ENCODE measurements at places on chromosomes 4 and X.

DNA sequence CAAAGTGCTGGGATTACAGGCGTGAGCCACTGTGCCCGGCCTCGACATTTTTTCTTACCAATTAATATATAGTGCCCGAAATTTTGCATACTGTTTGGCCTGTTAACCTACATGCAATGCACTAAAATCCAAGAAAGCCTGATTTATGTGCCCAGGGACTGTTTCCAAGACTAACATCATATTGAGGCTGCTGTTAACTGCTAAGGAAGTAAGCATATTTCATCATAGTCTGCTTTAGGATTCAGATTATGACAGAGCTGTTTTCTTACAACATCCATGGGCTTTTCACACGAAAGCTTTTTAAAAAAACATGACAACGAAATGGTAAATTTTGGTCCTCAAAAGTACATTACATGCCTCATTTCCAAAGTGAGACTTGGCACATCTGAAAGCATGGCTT lies 84.4 kb downstream of the STOX2 start:
- no peak for DNase-seq

- DNase-seq: no peak
These were observed 90.0 kb downstream of the HMX1 start for GRCh38 chr4:8781641-8782040.

- DNase-seq: no peak
These were observed 9.5 kb downstream of the HPGD start for GRCh38 chr4:174512745-174513144.

GRCh38 chr4:118883861-118884260 lies 4.8 kb upstream of the SYNPO2 start:
- no peak for DNase-seq

- no peak for DNase-seq
These were observed 155.1 kb downstream of the SHROOM3 start for GRCh38 chr4:76589872-76590797.

DNA sequence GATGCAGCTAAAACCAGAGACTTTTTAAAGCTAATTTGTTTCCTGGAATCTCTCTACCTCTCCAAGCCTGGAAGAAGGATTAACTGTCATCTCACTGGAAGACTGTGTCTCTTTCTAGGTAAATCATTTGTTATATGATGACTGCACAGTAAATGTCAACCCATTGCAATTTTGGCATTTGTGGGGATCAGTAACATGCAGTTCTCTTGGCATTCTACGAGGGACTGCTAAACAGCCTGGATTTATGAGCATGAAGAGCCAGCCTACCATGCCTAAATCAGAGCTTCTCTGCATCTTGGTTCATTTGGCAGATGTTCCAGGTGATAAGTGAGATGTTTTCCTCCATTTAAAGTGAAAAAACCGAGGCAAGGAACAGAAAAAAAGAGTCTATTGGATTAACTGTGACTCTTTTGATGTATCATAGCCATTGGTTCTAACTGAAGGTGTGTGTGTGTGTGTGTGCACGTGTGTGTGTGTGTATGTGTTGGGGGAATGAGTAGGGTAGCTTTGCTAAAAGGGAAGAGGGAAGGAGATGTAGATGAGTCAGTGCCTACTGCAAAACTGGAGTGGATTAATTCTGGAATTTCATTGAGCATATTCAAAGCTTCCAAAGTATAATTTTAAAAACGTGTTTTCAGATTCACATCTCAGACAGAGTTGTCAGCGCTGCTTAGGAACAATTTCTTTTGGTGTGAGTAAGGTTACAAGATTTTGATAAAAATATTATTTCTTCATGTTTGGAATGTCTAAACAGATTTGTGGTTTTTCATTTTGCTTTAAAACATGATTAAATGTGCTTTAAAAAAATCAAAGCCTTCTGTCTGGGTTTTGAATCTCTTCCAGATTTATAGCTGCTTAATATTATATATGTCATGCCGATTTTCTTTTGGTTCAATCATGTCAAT lies 123.2 kb upstream of the LNX1 start:
- DNase-seq: no peak

- no peak for DNase-seq
These were observed 101.4 kb upstream of the LINC00632 start for GRCh38 chrX:140608111-140608510.

GRCh38 chr4:25939330-25939729 lies 25.3 kb downstream of the SMIM20 start:
- no peak for DNase-seq

GRCh38 chr4:144594471-144594986 lies 51.4 kb upstream of the HHIP start:
- no peak for DNase-seq

DNA sequence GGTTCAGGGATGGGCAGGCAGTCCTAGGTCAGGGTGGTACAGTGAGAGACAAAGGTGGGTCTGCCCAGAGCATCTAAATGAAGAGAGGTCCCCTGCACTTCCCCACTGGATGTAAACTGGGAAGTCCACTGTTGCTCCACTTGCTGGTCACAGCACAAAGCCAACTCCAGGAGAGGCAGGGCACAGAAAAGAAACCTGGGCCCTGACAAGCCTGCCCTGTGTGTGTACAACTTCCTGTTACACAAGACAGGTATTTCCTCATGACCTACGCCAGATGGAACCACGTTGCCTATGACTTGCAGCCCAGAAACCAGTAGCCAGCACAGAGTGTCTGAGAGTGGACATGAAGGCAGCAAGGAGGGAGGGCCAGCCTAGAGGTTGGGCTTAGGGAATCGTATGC lies 161.8 kb downstream of the SH3KBP1 start:
- DNase-seq: no peak

DNA sequence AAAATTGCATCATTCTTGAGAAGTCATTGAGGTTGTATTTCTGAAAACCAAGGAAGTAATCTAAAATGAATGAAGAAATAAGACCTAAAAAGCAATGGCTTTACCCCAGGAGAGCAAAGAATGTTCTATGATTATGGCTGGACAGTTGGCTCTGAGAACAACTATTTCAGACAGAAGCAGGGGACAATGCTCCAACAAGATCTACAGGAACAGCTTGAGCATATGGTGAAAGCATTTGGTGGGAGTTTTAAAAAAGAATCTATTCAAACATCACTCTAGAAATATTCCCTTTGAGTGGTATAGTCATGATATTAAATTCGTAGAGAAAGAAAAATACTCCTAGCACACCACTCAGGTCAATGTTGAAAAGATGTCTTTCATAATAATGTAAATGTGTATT lies 26.7 kb downstream of the DYNLT3 start:
- DNase-seq: no peak

DNA sequence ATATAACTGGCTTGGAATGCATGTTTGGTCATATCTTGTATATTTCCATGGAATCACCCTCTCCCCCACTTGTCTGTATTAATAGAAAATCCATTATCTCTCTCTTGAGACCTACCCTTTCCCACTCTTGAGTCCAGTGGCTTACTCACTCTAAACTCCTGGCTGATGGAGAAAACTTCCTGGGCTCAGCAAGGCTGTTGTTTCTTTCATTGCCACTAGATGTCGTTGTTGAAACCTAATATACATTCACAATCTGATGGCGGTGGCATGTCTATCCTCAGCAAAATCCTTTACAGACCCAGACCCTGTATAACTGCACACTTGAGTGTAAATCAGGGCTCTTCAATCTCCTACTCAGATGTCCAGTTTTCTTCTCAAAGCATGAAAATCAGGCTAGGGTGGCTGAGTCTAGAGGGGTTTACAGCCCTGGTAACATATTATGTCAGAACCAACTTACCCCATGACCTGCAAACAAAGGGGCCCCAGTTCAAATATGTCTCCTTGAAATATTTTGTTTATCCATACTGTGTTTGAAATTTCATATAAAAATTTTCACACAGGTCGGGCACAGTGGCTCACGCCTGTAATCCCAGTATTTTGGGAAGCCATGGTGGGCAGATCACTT lies 70.0 kb upstream of the FAM241A start:
- DNase-seq: no peak

DNA sequence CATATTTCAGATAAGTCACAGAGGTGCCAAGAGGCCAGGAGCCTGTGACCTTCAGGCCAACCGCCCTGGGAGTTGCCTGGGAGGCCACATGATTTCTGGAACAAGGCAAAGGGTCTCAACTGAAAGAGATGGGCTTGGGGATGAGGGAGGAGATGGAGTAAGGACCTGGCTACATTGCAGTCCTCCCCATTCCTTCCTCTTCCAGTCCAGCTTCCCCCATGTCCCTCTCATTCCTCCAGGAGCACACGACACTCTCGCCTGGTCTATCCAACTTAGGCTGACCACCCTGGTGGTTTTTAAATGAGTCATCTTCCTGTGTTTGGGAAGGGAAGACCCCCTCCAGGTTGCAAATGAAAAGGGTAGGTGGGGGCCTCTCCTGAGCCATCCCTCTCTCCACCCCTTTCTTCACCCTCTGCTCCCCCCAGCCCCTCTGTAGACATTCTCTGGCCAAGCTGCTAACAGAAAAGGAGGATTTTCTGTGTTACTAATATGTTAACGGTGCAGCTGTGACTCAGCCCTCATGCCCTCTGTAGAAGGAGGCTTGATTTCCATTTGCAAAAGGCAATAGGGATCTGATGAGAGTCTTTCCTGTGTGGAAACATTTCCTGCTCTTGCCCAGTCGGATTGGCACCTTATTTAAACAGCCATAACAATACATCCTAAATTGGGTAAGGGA lies 79.2 kb downstream of the RTL5 start:
- no peak for DNase-seq

- no peak for DNase-seq
These were observed 1.4 kb downstream of the JADE3 start for GRCh38 chrX:46913667-46914066.

DNA sequence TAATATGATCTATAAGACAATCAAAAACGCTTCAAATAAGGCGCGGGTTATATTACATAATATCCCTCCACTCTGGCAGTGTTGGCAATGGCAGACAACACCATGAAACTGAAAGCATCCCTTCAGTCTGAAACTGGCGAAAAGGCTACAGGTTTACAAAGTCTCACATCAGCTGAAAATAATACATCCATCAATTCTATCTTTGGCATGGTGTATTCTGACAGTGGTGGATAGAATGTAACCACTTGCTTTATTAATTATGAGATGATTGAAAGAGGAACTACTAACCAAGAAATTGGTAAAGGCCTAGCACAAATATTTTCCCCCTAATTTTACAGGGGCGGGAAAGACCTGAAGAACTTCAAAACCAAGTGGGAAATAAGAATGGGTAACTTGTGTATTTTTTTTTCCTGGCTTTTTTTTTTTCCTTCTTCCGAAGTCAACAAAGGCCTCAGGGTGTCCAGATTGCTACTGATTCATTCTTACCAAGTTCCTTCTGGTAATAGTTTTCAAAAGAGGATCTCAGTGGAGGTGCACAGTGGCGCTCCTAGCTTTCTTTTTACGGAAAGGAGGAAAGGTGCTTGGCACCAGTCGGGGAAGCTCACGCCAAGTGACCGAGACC lies 728 bp downstream of the UBA6 start:
- DNase-seq: no peak

DNA sequence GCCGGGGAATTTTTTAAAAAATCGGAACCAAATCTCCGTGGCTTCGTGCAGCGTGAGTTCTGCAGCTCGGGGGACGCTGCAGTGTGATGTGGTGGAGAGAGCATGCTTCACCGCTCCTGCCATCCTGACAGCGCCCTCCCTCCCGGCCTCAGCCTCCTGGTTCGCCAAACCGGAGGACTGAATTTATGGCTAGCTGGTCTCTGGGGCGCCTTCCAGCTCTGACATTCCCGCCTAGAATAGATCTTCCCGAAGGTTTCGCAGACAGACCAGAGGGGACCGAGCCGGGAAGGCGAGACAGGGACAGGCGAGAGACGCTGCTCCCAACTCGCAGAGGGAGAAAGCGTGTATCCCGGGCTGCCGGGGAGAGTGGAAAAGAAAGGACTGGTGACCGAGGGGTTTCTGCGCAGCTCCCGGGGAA lies 25.9 kb downstream of the HOPX start:
- DNase-seq: no peak

- no peak for DNase-seq
These were observed 154.7 kb downstream of the BEND2 start for GRCh38 chrX:18065956-18066355.

DNA sequence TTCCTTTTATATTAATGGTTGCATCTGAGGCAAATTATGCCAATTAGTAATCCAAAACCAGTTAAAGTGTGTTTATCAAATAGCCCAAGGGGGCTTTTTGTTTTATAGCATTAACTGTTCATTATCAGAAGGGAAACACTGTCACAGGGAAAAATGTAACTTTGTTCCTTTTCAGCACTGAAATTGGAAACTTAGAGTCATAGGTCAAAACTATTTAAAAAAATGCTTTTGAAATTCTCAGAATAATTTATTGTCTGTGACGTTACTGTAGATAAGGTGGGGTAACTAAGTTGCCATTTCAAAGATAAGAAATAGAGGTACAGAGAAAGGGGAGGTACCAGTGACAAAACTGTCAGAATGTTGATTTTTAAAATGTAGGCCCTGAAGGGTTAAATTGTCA lies 129.3 kb downstream of the AKAP4 start:
- no peak for DNase-seq

DNA sequence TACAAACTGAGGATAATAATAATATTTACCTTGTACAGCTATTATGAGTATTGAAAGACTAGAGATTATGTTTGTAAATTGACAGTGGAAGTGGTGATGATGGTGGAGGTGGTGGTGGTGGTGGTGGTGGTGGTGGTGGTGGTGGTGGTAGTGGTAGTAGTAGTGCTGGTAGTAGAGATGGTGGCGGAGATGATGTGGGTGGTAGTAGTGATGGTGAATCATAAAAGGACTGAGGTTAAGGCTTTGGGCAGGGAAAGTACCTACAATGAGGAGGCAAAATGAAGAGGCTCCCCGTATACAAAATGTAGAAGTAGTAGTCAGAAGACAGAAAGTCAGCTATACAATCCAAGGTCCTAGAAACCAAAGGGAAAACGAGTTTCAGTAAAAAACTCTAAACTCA lies 214.1 kb downstream of the BCOR start:
- DNase-seq: no peak

DNA sequence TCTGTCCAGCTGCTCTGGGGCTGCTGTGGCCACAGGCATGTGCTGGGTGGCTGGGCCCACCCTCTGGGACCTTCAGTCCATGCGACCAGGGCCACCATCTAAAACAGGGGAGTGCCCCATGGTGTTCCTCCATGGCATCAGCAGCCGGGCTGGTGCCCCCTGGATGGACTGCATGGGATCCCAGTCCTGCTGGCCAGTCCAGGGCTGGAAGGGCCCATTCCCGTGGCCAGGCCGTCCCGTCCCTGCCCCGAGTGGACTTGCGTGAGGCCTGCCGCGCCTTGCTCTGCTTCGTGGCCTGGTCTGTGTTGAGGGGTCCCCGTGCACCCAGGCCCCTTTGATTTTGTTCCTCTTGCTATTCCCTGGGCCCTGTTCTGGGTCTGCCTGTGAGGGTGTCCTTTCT lies 36.4 kb downstream of the SORCS2 start:
- no peak for DNase-seq

DNA sequence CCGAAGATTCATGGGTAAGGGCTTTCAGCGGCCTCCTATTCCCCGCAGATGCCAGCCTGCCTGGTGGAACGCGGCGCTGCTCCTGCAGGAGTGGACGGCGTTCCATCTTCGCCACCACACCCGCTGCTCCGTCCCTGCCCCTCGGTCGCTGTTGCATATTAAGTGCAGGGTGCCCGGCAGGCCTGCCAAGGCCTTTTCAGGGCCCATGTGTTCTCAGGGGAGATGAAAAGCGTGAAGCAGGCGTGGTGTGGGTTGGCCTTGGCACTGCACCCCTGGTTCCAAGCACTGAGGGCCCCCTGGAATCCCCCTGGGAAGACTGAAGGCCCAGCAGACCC lies 52.0 kb downstream of the SORCS2 start:
- no peak for DNase-seq
